Hematopoietic multipotent progenitor cell treated with erythropoietin and hydrocortisone succinate and interleukin-3 and kit ligand, for 4 days (in vitro differentiated cells): ENCODE measurements at places on chromosomes 13 and 19.

- DNase-seq: no peak
These were observed 230.8 kb downstream of the POU4F1 start for GRCh38 chr13:78372581-78372980.

- peak; percentile 78 for DNase-seq
These were observed 10.4 kb downstream of the LMNB2 start for GRCh38 chr19:2446381-2446780.

- DNase-seq: peak; percentile 48
These were observed 86.0 kb downstream of the GADD45B start for GRCh38 chr19:2561895-2562294.

GRCh38 chr19:16520074-16520973 lies 21.9 kb downstream of the CHERP start:
- no peak for DNase-seq

GRCh38 chr19:5537870-5538269 lies 29.9 kb downstream of the TINCR start:
- no peak for DNase-seq

GRCh38 chr13:112730157-112730671 lies 40.4 kb downstream of the ATP11A start:
- no peak for DNase-seq

DNA sequence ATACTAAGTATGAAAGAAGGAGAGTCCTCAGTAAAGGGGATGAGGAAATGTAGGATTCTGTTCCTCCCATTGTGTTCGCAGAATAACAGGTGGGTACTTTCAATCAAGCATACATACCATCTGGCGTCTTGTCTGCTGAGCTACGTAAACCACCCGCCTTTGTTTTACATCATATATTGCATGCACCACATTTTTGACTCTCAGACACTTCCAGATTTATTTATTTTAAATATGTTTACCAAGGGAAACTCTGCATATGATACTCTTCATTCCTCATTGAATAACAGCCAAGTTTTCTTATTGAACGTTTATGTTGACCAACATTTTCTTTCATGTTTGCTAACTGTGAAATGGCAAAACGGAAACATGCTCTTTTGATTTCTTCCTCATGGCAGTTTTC lies 174.1 kb downstream of the FGF14 start:
- DNase-seq: no peak

DNA sequence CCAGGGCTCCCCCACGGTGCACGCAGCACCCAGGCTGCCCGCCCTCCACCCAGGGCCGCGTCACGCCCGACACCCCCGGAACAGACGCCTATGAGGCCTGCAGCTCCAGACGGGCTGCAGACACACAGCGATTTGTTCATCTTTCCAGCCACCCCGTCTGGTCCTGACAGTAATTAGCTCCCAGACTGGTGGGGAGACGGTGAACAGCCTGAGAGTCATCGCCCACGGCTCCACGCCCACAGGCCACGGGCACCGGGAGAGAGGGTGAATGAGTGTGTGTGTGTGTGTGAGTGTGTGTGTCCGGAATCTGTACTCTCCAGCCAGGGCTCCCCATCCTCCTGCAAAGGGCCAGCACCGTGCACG lies 18.1 kb downstream of the GADD45B start:
- DNase-seq: no peak

GRCh38 chr13:77820431-77821149 lies 98.0 kb downstream of the EDNRB start:
- DNase-seq: peak; percentile 85

GRCh38 chr13:35723053-35723461 lies 246.6 kb upstream of the MAB21L1 start:
- peak; percentile 57 for DNase-seq

- DNase-seq: no peak
These were observed 3.7 kb upstream of the DOCK9 start for GRCh38 chr13:98981369-98982080.

DNA sequence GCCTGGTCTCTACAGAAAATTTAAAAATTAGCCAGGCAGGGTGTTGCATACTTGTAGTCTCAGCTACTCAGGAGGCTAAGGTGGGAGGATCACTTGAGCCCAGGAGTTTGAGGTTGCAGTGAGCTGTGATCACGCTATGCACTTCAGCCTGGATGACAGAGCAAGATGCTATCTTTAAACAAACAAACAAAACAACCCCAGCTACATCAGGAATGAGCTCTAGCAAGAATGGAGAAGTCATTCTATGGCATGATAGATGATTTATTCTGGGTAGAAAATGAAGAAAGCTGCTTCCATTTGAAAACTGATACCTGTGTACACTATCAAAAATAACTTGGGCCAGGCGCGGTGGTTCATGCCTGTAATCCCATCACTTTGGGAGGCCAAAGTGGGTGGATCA lies 15.8 kb upstream of the SHISA2 start:
- no peak for DNase-seq

DNA sequence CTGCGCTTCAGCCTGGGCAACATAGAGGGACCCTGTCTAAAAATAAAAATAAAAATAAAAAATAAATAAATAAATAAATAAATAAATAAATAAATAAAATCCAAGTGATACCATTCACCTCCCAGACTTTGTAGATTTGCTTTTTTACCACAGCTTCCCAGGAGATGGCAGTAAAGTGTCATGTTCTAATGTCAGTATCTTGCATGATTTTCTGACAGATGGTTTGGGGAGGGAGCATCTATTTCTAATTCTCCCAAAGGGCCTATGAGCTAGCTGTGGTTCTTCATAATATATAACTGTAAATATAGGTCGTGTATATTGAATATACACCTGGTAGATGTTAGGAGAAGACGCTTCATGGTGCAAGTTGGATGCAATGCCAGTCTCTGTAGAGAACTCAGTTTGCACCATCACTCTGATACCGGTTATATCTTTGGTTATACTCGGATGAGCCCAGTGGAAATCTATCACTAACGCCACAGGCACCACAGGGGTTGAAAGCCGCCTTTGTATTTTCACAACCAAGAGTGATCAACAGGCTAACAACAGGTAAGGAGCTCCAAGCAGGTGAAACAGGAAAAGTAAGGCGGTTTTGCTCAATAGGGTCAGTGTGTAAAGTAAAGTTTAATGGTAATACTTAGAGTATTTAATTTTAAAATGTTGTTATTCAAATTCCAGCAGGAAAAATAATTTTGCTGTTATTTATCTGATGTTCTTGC lies 13.9 kb downstream of the APLP1 start:
- peak; percentile 85 for DNase-seq

DNA sequence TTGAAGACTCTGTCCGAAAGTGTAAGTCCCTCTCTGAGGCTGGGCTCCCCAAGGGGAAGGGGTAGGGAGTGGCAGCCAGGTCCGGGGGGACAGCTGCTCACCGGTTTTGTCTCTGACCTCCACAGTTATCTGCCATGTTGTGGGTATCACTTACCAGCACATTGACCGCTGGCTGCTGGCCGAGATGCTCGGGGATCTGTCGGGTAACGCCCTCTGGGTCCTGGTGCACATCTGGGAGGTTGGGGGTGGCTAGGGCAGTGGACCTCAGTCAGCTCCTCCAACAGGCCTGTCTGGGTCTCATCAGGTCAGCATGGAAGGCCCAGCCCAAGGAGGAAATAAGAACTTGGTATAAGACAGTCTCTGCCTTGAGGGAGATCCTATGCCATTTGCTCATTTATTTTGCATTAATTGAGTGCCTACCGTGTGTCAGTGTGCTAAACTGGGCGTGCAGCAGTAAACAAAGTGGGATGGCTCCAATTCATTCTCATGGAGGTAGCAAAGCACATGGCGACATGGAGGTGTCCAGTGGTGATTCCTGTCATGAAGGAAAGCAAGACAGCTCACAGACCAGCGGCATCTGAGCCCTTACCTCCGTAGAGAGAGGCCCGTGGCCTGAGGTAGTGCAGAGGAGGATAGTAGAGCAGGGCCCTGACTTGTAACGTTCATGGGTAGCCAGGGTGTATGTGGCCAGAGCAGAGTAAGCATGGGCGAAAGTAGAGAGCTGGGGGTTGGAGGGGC lies 13.7 kb downstream of the EIF3K start:
- no peak for DNase-seq

DNA sequence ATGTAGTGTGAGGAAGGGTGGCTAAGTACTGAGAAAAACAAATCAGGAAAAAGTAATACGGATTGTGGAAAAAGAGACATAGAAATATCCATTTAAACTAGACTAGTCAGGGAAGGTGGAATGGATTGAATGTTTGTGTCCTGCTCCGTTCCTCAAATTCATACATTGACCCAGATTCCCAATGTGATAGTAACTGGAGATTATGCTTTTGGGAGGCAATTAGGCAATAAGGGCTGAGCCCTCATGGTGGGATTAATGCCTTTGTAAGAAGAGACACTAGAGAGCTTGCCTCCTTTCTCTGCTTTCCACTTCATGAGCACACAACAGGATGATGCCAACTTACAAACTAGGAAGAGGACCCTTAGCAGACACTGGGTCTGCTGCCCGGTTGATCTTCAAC lies 765.2 kb upstream of the GPC6 start:
- DNase-seq: no peak

DNA sequence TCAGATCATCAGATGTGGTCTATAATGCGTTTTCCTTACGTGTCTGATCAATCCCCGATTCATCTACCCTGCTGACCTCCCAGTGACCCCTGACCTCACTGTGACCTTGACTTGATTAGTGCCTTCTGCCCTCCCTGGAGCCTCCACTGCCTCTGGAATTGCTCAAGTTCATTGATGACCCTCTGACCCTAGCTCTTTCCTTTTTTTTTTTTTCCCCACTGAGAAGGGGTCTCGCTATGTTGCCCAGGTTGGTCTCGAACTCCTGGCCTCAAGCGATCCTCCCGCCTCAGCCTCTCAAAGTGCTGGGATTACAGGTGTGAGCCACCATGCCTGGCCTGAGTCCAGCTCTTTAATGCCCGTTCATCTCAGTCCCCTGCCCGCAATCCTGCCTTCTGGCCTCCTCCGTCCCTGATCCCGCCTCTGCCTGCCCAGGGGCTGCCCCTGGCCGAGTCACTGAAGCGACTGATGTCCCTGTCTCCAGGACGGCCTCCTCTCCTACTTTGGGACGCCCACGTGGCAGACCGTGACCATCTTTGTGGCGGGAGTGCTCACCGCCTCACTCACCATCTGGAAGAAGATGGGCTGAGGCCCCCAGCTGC lies 4.0 kb upstream of the FTL start:
- DNase-seq: no peak

DNA sequence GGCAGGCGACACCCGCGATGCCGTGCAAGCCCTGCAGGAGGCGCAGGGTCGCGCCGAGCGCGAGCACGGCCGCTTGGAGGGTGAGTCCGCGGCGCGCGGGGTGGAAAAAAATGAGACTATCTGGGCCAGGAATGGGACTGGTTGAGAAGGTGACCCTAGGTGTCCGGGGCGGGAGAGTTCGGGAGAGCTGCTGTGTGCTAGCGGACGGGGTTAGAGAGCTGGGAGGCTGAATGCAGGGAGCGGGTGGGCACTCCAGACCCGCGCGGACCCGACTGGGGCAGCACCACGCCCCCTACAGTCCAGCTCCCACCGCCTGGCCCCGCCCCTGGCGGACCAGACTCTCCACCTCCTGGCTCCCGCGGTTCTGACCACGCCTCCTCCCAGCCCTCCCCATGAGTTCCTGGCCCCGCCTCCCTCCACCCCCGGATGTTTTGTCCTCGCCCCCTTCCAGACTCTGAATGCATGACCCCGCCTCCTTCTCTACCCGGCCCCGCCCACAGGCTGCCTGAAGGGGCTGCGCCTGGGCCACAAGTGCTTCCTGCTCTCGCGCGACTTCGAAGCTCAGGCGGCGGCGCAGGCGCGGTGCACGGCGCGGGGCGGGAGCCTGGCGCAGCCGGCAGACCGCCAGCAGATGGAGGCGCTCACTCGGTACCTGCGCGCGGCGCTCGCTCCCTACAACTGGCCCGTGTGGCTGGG lies 1.5 kb downstream of the CLEC11A start:
- peak; percentile 100 for DNase-seq

DNA sequence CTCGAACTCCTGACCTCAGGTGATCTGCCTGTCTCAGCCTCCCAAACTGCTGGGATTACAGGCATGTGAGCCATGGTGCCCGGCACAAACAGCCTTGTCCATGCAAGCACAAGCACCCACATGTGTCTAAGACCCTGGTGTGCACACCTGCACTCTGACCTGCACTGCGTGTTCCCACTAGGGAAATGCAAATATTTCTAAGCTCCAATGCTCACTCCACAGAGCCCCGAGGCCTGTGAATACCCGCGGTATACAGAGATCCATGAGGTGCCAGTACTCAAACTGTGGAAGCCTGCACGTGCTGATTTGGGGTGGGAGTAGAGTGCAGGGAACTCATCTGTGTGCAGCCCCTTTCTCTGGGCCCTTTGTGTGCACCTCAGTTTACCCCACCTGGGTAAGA lies 14.7 kb downstream of the GADD45B start:
- no peak for DNase-seq

GRCh38 chr13:41554626-41555386 lies 97.5 kb downstream of the RGCC start:
- no peak for DNase-seq

- no peak for DNase-seq
These were observed 6.8 kb upstream of the ZNF429 start for GRCh38 chr19:21498651-21499050.

DNA sequence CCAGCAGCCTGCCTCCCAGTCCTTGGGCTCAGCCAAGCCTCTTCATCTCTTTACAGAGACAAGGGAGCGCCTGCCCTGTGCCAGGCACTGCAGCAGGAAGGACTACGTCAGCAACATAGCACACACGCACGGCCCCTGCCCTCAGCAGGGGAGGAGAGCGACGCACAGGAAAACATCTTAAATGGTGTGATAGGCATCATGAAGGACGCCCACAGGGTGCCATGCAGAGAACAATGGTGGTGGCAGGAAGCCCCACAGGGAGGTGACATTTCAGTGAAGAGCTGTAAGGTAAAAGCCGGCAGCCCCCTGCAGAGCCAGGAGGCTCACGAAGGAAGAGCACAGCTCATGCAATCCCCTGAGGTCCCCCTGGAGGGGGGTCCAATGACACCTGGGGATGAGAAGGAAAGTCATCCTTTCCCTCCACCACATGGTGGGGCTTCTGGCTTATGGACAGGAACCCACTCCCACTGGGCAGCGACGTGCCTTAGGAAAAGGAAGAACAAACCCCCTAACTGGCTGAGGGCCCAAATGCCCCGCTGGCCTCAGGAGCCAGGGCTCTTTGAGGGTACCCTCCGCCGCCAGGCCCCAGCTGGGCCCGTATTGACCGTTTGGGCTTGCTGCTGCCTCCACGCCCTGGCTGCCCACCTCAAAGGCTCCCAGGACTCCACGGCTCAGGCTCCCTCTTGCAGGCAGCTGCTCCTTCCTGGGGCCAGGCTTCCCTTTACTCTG lies 37.3 kb upstream of the C13orf42 start:
- no peak for DNase-seq

GRCh38 chr13:75250526-75251178 lies 231.3 kb downstream of the TBC1D4 start:
- DNase-seq: no peak

DNA sequence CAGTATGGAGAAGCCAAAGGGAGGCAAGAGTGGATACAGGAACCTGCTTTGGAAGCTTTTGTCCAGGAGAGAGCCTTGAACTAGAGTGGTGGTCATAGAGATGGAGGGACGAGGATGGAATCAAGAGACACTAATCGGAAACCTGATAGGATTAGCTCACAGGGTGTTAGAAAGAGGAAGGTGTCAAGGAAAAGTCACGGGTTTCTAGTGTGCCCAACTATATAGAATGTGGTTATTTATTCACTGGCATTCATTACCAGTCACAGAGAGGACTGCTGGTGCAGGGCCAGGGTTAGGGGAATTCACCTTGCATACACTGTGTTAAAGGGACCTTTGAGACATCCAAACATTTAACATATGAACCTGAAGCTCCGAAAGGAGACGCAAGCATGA lies 43.4 kb upstream of the URAD start:
- DNase-seq: no peak
